Naive B cell (primary cell): ENCODE measurements at places on chromosomes 11 and 22. TPM values are rescaled to one million over a fixed set of nuclear protein-coding genes. Genes with fewer than 3 reads are reported as not detected.

GRCh38 chr11:75499423-75500190 is 26.1 kb downstream of the GDPD5 start:
- no peak for DNase-seq

DNA sequence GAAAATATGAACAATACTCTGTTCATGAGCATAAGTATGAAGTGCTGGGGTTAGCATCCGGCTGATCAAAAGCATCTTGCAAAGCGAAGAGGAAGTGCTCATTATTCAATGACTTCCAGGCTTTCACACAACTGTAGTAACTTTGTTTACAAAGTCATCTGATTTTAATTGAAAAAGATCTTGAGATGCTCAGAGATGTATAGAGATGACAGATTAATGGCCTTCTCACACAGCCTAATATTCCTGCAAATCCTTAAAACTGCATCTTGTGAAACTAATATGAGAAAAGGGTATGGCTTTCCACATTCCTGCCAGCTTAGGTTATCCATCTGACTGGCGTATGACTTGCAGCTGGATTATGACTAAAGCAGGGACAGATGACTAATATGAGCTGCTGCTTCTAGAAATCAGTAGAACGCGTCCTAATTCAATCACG is 125.4 kb downstream of the CASP12 start:
- DNase-seq: no peak

DNA sequence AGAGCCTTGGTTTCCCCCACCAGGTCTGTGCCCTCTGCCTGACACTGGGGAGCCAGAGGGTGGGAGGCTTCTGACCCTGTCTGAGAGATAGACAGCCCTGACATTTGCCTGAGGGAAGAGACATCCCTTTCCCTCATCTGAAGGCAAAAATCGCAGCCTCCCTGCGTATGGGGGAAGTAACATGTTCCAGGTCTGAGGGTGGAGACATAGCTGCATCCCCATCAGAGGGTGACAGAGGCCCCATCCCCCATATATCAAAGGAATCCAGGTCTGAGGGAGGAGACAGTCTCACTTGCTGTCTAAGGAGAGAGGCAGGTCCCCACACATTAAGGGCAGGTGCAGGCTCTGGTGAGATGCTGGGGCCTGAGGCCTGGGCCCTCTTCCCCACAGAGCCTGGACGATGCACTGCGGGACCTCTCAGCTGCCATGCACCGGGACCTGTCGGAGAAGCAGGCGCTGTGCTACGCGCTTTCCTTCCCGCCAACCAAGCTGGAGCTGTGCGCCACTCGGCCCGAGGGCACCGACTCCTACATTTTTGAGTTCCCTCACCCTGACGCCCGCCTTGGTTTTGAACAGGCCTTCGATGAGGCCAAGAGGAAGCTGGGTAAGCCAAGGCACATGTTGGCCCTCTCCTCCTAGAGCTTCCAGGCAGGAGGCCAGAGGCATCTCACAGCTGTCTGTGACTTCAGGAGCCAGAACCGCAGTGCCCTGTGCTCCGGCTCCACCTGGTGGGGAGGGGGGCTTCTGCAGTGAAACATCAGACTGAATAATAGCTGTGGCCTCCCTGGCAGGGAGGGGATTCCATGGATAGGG is 16.1 kb upstream of the RELT start:
- no peak for DNase-seq

DNA sequence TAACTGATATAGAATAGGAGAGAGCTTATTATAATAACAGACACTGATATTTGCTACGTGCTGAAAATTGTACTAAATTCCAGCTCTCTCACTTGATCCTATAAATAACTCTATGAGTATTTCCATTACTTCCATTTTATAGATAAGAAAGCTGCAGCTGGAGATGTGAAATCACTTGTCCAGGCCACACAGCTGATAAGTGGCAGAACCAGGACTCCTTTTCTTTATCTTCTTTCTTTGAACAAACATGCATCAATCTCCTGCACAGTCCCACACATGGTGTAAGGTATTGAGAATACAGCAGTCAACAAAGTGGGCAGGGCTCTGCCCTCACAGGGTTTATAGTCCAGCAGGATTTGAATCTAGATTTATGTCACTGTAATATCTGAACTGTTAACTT is 652.1 kb downstream of the NELL1 start:
- DNase-seq: no peak

DNA sequence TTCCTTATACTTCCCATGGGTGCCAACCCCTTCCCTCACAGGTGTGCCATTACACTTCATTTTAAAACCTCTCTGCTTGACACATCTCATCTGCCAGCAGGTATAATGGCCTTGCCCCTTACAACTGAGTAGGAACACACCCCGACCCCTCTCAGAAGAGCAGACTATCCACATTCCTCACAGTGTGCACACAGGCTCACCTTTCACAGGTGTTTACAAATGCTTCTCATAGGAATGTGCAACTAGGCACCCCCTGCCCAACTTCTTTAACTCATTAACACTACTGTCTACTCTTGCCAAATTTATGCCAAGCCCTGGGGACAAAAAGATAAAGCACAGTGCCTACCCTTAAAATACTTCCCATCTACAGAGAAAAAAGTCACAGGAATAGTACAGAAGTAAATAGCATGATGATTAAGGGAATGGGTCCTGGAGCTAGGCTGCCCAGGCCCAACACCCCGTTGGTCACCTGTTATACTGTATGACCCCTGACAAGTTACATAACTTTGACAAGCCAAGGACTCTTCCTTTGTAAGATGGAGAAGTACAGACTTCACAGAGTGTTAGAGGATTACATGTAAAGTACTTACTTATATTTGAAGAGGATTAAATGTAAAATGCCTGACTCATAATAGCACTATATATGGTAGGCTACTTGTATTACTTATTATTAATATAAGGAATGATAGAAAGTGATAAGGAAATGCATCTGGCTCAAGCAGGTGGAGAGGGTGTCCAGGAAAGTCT is 15.2 kb downstream of the TRIM3 start:
- DNase-seq: no peak

Gene IFT27
- polyA plus RNA-seq: 12.1 TPM

Gene EFCAB6
- polyA plus RNA-seq: not detected

DNA sequence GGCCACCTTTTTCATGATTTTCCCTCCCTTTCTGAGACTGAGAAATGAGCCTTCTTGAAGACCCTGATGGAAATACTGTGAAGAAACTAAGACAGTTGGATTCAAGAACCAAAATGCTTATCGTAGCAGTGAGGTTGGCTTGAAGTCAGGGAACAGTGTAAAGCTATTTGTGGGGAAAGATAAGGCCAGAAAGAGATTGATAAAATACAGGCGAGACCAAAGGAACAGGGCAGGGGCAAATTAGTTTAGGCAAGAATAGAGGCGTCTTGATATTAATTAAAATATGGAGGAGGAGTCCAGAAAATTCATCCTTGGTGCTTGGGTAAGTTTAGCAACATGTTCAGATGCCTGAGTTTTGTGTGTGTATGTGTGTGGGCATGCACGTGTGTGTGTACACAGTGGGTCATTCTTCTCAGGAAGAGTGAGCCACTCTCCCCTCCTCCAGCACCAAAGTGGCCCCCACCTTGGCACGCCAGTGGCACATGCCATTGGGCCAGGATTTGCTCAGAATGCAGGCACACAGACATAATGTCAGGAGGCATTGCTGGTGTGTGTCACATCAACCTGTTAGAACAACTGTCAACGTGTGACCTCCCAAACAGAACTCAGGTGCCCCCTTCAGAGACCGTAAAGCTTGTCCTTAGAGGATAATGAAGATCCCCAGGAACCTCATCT is 3.9 kb upstream of the EHF start:
- DNase-seq: no peak

Gene FIBIN
- not detected for polyA plus RNA-seq

DNA sequence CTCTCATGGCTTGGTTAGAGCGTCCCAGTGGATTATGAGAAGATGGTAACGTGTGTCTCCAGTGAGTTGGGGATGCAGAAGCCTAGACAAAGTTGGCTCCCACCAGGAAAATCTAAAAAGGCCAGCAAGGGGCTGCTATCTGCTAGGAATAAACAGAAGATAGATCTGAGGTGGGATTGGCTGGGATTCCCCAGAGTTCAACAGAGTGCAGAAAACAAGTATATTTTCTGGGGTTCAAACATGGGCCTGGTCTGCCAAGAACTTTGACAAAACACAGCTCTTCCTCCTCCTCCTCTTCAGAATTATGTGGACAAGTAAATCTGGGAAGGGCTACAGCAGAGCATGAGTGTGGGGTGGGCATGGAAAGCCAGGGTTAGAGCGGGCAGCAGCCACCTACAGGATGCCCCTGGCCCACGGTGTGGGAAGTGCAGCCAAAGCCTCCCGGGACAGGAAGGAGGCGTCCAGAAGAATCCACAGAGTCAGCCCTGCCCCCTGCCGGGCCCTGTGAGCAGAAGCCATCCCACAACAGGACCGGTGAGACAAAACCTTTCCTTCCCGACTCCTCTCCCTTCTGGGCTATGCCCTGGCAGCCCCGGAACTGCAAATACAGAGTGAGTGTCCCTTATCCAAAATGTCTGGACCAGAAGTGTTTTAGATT is 67.1 kb downstream of the CD82 start:
- no peak for DNase-seq
